ENCODE measurements at places on chromosomes 6 and 20. TPM values are rescaled to one million over a fixed set of nuclear protein-coding genes. Genes with fewer than 3 reads are reported as not detected.
A peak's percentile ranks its signal among the peaks of the same experiment; 100 is the strongest.

Gene CTCFL
- total RNA-seq: not detected

Gene TCF15
- not detected for total RNA-seq

Gene MYL9
- total RNA-seq: 7.8 TPM

Gene RAB44
- not detected for total RNA-seq

Gene SRSF12
- total RNA-seq: 1.7 TPM

Gene MACROD2
- total RNA-seq: 28.1 TPM

- no peak for DNase-seq
These were observed 584.7 kb downstream of the BMP2 start for GRCh38 chr20:7352165-7352564.

DNA sequence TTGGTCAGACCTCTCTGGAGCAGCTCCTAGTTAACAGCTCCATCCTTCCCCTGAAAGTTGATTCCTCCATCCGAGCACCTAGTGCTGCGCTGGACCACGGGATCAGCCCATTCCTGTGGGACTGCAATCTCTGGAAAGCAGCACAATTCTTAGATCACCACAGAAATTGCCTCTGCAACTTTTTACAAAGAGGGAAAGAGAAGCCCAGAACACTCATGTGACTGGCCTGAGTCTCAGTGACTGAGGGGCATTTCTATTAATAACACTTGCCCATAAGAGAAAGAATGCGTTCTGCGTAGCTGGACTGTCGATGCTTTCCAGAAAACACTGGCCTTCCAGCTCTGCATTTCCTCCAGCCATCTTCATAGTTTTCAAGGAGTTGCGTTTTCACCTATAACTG is 18.3 kb downstream of the MPC1 start:
- DNase-seq: no peak

DNA sequence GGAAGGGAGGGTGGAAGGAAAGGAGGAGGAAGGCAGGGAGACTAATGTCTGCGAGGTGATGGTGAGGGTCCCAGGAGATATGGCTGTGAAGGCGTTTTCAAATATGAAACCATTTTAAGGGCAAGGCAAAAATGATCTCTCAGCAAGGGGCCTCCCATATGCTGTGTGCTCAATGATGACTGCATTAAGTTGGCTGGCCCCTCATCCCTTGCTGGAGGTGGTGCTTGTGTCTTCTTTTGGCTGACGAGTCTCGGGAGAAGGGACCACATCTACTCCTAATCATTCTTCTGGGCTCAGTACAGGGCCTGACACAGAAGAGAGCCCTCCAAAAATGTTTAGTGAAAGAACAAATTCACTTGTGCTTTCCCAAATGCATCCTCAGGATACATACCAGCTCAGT is 23.0 kb upstream of the MRPS18A start:
- DNase-seq: no peak

- no peak for DNase-seq
These were observed 31.5 kb downstream of the SNX5 start for GRCh38 chr20:17936761-17937732.

DNA sequence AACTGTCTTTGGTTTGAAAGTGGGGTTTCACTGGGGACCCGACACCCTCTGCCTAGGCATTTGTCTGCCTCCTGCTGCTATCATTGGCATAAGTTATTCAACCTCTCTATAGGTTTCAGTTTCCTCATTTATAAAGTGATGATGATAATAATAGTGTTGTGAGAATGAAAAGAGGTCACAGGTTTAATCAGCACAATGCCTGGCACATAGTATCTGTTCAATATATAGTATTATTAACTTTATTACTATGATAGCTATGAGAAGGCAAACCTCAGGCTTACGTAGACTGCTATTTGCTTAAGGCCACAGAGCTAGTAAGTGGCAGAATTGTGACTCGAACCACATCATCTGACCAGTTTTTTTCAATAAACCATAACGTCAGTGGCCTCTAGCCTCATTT is 256.8 kb downstream of the CDKAL1 start:
- DNase-seq: no peak

GRCh38 chr6:151196555-151196954 is 43.2 kb upstream of the AKAP12 start:
- DNase-seq: no peak

DNA sequence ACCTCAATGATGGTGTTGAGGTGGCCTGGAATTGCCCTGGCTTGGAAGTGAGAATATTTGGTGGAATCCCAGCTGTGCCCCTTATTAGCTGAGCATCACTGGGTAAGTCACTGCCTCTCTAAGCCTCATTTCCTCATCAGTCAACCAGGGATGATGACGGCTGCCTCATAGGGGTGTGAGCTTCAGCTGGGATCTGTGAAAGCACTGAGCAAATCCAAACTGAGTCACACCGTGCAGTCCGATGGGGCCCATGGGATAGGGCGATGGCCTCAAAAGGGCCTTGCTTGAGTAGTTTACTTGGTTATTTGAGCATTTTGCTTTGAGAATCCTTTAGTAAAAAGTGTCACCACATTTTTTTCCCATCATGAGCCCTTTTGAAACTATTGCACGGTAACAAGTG is 1.1 kb downstream of the SLC22A1 start:
- no peak for DNase-seq

- DNase-seq: no peak
These were observed 56.5 kb downstream of the PTPRK start for GRCh38 chr6:128463942-128464341.

- DNase-seq: no peak
These were observed 4.1 kb downstream of the SLC22A7 start for GRCh38 chr6:43302126-43302525.

DNA sequence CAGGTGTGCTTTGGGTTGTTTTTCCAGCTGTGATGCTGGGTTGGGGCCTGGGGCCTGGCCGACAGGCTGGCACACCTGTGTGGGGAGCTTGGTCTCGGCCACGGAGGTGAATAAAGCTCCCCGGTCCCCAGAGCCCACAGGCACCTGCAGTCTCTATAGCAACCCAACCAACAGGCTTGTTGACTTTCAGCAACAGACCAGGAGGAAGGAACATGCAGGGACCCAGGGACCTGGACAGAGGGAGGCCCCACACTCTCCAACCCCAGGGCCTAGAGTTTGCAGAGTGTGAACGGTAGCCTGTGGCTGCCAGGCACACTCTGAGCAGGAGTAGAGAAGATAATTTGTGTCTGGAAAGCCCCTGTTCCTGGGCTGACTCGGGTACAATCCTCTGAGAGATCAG is 14.6 kb upstream of the SYNJ2 start:
- DNase-seq: no peak

GRCh38 chr6:33212857-33213165 is 4.5 kb downstream of the RING1 start:
- no peak for DNase-seq

DNA sequence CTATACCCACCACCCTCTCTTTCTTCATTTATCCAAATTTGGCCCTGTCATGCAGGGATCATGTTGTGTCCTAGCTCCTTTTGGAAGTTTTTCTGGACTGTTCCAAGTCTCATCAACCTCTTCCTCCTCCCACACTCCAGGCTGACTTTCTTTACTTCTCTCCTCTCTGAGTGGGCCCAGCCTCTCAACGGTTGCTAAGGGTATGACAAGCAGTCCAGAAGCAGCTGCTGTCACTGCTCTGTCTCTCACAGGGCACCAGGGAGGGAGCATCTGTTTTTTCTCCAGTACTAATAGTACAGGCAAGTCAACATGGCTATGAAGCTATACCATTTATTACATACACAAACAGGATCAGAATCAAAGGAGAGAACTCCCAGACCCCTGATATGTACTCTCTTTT is 8.2 kb downstream of the NT5DC1 start:
- DNase-seq: no peak

GRCh38 chr6:12594530-12594893 is 122.1 kb upstream of the PHACTR1 start:
- no peak for DNase-seq

DNA sequence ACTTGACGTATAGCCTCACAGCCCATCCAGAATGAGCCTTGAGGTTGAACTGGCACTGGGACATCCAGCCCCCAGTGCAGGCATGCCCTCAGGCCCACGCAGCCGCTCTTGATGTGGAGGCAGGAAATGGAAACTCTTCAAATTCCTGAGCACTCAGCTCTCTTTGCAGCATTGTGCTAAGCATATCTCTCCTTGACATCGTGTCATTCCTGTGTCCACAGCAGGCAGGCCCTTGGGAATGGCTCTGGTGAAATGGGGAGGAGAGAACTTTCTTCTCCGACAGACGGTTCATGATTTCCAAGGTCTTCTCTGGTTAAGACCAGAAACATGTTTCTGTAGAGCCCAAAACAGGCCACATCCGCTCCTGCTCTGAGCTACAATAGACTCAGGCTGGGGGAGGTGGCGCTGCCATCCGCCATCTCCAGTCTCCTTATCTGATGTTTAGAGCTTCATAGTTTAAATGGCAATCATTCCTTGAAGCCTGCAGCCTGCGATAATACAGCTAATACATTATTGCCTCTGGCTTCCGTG is 248.8 kb downstream of the CDH4 start:
- DNase-seq: no peak

DNA sequence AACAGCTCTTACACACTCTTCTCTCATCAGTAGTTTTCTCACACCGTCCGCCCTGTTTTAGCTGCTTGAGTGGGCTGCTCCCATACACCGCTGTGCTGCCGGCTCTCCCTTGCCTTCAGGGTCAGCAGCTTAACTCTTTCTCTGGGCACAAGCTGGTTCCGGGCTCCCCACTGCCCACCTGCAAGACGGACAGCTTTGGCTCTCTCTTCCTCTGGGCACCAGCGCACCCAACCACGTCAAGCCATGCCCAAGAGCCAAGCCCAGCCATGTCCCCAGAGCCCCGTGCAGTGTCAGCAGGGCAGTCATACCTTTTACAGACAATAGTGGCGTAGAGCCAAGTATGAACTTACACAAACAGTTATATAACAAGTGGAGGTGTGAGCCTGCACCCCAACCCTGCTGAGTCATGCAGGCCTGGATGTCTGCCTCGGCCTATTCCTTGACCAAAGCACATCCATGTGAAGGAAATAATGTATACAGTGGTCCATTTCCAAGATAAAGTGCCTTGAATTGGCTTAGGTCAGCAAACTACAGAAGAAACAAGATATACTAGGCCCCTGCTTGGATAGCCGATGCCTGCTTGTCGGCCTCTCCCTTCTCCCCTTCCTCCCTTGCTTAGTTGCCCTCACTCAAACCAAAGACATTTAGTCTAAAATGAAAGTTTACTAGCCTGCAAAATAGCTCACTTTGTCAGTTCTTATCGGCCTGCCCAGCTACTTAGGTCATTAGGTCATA is 89.3 kb downstream of the JPH2 start:
- peak; percentile 42 for DNase-seq

All from Calu3 (cell line).